A172 (cell line): ENCODE measurements at places on chromosomes 11 and 22.
A peak's percentile ranks its signal among the peaks of the same experiment; 100 is the strongest.

GRCh38 chr11:64918017-64918416 is 1.0 kb upstream of the ATG2A start:
- no peak for DNase-seq

GRCh38 chr11:13316528-13316961 is 39.0 kb downstream of the BMAL1 start:
- DNase-seq = peak; percentile 87

DNA sequence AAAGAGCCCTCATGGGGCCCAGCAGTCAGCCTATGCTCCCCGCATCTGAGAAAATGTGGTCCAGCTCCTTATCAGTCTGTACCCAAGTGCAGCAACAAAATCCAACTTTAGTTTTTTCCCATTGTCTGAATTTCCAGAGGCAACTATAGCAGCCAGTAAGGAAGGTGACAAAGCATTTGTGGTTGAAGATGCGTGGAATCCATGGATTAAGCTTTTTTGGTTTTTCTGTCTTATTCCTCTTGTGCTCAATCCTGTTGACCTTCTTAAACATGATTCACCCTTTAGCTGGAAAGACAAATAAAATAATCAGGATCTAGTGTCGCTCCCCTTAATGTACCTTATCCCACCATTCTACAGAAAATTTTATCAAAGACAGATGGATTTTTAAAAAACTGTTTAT is 14.3 kb downstream of the GDPD4 start:
- peak; percentile 4 for DNase-seq

DNA sequence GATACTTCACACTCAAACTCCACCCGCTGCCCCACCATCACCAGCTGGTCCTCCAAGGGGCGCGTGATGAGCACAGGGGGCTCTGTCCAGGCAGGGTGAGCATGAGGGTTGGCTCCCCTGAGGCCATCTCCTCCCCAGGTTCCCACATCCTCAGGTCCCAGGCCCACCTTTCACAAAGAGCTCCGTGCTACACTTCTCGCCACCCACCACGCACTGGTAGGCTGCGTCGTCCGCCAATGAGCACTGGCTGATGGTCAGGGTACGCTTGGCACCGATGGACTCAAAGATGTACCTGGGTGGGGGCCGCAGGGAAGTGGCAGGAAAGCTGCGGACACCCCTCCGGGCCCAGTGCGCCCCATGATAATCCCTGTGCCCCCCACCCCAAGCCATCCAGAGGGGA is 9.6 kb downstream of the MYBPC3 start:
- no peak for DNase-seq

- no peak for DNase-seq
Measured at GRCh38 chr11:68008381-68009337, 1.5 kb upstream of the ALDH3B1 start.

DNA sequence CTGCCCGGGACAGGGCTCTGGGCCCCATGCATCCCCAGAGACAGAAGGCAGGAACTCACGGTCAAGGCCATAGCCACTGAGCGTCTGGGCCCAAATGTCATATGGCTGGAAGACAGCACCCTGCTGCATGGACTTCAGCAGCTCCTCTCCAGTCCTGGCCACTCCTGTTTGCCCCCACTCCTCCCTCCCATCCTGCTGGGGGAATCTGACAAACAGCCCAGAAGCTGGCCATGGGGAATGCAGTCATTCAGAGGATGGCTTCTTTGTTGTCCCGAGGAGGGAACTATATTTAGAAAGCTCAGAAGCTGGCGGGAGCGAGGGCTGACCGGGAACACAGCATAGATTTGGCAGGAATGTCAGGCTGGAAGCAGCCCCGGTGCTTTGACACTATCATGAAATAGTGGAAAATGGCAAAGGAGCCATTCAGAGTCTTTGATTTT is 35.0 kb downstream of the DKK3 start:
- DNase-seq = peak; percentile 79

- no peak for DNase-seq
Measured at GRCh38 chr22:24231706-24232105, 13.2 kb downstream of the GGT5 start.

- no peak for DNase-seq
Measured at GRCh38 chr11:39586036-39586435, 1873.4 kb downstream of the LRRC4C start.

GRCh38 chr11:11965656-11966353 is 42.6 kb downstream of the DKK3 start:
- DNase-seq = no peak

DNA sequence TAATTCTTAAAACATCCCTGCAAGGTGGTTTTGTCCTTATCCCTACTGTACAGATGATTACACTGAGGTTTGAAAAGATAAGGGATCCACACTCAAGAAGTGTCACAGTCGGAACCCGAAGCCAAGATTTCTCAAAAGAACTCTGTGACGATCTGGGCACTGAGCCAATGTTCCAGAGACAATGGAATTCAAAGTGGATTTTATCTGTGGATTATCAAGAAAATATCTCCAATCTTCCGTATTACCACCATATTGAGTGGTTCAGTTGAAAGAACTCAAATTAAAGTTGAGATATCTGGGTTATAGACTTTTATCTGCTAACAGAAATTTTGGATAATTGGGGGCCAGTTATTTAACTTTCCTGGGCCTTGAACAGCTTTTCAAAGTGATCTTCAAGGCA is 100.0 kb upstream of the GRAMD1B start:
- DNase-seq = no peak

GRCh38 chr11:17063171-17064002 is 14.1 kb downstream of the RPS13 start:
- peak; percentile 45 for DNase-seq

DNA sequence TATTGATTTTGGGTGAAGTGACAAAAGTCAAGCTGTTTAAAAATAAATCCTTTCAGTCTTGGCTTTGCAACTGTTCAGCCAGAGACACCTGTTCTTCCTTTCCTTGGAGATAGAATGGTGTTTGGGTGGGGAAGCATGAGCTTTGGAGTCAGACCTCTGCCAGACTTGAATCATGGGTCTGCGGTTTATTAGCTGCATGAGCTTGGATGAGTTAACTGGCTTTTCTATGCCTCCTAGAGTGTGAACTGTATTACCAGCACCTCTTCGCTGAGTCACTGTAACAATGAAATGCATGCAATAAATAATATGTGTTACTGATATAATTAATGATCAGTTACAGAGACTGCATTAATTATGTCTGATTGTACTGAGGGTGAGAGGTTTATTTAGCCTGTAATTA is 13.5 kb upstream of the MYEOV start:
- peak; percentile 98 for DNase-seq

DNA sequence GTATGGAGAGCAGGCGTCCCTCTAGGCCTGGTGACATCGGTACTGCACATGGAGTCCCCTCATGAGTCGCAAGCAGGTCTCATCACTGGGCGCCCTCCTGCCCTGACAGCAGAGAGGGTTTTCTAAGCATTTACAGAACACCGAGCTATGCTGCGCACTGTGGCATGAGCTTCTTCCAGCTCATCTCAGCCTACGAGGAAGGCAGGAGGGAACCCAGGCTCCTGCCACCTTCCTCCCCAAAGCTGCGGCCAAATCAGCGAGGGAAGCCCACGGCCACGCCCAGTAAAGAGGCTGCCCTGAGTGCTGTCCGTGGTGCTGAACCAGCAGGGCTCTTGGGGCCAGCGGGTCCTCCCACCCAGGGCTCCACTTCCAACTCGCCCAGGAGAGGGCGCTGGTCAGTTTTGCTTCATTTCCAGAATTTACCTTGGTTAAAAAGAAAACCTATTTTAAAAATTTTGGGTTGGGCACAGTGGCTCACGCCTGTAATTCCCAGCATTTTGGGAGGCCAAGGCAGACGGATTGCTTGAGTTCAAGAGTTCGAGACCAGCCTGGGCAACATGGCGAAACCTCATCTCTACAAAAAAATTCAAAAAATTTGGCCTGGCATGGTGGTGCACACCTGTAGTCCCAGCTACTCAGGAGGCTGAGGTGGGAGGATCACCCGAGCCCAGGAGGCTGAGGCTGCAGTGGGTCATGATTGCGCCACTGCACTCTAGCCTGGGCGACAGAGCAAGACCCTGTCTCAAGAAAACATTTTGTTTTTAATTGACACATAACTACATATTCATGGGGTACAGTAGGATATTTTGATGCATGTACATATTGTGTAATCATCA is 34.2 kb downstream of the PHF21B start:
- DNase-seq = peak; percentile 61

- peak; percentile 81 for DNase-seq
Measured at GRCh38 chr22:39290724-39291161, 28.7 kb downstream of the RPL3 start.

- DNase-seq = no peak
Measured at GRCh38 chr11:74102321-74102720, 68.5 kb downstream of the C2CD3 start.

DNA sequence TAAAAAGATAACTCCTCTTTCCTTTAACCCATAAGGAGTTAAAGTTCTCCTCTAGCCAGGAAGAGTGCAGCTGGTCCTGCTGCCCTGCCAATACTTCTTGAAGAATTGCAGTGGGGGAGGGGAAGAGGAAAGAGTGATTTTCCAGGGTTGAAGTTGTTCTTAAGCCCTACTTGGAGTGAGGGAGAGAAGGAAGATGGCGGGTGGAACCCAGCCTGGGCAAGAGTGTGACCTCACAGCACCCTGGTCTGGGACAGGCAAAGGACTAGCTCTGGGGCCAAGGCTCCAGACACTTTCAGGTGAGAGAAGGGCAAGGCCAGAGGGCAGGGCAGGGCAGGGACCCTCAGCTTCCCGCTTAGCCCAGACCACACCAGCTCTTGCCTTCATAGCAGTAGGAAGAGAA is 6.6 kb downstream of the TNKS1BP1 start:
- no peak for DNase-seq

DNA sequence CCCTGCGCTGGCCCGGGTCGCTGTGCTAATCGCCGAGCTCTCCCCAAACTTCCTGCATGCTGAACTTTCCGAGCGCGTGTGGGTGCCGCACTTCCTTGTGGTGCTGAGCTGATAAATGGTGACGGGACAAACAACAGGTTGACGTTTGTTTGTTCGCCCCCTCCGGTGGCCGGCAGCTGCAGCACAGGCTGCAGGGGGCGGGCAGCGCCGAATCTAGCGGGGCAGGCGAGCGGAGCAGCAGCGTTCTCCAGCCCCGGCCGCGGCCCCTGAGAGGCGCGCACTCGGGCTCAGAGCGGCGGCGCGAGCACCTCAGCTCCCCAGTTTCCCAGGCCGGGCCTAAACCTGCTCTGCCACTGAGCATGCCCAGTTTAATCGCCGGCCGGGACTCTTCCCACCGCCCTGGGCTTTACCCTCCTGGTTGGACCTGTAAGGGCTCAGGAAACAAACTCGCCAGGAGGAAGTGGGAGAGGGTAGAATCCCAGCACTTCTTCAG is at the start of gene PDGFD:
TSS of gene PDGFD (minus strand) at position 120 of the 493 bp plus-strand sequence.
- peak; percentile 52 for DNase-seq

DNA sequence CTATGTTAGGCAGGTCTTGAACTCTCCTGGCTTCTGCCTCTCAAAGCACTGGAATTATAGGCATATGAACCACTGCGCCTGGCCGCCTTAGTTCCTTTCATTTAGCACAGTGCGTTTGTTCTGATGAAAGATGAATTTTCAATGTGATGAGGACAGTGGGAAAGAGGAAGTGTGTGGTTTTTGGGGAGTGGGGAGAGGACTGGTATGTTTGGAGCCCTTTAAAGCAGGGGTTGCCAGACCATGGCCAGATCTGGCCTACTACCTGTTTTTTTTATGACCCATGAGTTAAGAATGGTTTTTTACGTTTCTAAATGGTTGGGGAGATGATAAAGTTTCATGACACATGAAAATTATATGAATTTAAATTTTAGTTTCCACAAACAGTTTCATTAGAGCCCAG is 12.5 kb downstream of the ATXN10 start:
- no peak for DNase-seq
